ENCODE measurements at places on chromosomes 2 and 18.

DNA sequence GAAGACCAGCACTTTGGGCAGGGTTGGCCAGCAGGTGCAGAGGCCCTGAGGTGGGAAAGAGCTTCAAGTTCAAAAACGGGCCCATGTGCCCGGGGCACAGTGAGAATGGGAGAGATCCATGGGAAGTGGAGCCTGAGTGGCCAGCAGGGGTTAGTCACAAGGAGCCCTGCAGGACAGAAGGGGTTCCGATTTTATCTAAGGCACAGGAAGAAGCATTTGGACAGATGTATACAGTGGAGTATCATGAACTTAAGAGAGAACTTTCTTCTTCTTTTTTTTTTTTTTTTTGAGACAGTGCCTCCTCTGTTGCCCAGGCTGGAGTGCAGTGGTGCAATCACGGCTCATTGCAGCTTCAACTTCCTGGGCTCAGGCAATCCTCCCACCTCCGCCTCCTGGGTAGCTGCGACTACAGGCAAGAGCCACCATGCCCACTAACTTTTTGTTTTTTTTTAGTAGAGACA is 24.0 kb downstream of the WIPF1 start:
- no peak for DNase-seq

DNA sequence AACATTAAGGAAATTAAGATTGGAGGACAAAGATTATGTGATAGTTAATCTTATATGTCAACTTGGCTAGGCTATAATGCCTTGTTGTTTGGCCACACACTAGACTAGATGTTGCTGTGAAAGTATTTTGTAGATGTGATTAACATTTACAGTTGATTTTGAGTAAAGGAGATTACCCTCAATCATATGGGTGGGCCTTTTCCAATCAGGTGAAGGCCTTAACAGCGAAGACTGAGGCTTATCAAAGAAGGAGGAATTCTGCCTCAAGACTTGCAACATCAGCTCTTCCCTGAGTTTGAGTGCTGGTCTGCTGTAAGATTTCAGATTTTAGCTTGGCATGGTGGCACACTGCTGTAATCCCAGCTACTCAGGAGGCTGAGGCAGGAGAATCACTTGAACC is 250.3 kb downstream of the CDH20 start:
- DNase-seq = no peak

DNA sequence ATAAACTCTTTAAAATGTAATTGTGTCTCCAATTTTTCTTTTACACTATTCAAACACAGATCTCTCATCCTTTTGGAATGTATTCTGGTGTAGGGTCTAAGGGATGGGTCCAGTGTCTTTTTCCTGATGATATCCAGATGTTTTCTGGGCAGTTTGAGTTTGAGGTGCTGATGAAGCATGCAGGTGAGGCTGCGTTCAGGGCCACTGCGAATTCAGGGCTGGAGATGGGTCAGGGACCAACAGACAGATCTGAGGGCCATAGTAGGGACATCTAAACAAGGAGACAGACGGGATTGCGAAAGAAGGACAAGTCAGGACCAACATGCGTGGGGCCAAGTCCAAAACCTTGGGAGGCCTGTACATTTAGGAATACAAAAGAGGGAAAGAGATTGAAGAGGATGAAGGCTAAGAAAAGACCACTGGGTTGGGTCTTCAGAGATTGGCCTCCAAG is 70.2 kb downstream of the ACAA2 start:
- no peak for DNase-seq

- no peak for DNase-seq
Observed at GRCh38 chr2:46722142-46722541, 193.5 kb downstream of the MCFD2 start.

- DNase-seq = no peak
Observed at GRCh38 chr2:206287197-206287596, 12.7 kb downstream of the ZDBF2 start.

DNA sequence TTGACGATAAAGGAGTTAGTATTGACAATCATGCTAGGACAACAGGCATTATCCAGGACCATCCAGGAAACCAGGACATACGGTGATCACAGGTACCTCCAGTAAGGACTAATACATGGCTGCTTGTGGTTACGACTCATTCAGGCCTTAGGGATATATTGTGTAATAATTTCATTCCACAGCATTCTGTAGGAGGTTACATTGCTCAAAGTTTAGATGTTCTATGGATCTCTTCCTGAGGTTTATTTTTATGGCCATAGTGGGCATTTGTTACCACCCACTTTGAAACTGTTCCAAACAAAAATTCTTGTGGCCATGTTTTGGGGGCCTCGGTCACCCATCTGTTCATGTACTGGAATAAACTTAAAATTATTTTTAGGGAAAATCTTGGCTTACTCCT is 431.6 kb downstream of the METTL4 start:
- DNase-seq = no peak

DNA sequence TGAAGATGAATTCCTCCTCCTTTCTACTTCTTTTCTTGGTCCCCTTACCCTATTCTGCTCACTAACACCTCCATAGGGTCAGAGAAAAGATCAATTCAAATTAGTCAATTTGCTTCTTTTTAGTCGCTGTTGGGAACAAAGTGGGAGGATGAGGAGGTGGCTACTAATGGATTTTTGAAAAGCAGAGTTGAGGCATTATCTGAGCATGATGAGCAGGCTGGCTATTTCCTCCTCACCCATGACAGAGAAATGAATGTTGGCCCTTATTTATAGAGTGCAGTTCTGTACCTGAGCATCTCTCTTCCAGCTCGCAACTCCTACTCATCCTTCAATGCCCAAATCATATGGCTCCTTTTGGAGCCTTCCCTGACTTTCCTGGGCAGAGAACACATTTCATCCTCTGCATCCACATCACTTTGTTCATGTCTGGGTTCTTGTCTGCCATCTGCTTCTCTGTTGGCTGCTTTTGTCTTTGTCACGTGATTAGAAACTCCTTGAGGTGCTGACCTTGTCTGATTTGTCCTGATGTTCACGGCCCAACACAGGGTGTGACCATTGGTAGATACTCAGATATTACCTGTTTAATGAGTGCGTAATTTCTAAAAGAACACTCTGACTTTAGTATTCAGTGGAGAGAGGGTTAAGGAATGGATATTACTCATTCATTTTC is 45.9 kb downstream of the CYRIA start:
- no peak for DNase-seq

- DNase-seq = no peak
Observed at GRCh38 chr2:85154048-85154753, 21.0 kb downstream of the TCF7L1 start.

DNA sequence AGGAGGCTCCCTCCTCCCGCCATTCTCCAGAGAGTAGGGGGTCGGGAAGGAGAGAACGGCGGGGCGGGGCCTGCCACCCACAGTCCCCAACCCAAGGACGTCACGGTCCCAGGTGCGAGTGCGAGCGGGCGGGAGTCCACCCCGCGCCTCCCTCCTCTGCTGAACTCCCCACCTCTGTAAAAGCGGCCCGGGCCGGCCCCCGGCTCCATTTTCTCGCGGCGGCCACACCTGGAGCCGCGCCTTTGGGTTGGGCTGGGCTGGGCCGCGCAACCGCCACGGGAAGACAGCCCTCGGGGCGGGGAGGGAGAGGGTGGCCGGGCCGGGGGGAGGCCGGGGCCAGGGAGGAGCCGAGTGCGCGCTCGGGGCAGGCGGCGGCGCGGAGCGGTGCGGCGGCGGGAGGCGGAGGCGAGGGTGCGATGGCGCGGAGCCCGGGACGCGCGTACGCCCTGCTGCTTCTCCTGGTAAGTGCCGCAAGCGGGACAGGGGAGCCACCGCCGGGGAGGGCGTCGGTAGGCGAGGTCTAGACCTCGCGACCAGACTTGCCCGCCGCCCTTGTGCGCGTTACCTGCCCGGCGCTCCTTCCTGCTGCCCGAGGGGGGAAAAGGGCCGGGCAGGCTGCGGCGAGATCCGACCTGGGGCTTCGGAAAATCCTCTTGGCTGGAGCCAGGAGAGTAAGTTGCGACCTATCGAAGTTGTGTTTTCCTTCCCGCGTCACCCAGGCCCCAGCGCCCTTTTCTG is at the start of gene DSG2:
Gene DSG2 (plus strand): TSS at position 342 of the 738 bp plus-strand sequence. CDS start 75 bp downstream, at position 417.
- peak; percentile 76 for DNase-seq

GRCh38 chr2:145728511-145728910 is 1208.6 kb upstream of the ZEB2 start:
- DNase-seq = no peak

DNA sequence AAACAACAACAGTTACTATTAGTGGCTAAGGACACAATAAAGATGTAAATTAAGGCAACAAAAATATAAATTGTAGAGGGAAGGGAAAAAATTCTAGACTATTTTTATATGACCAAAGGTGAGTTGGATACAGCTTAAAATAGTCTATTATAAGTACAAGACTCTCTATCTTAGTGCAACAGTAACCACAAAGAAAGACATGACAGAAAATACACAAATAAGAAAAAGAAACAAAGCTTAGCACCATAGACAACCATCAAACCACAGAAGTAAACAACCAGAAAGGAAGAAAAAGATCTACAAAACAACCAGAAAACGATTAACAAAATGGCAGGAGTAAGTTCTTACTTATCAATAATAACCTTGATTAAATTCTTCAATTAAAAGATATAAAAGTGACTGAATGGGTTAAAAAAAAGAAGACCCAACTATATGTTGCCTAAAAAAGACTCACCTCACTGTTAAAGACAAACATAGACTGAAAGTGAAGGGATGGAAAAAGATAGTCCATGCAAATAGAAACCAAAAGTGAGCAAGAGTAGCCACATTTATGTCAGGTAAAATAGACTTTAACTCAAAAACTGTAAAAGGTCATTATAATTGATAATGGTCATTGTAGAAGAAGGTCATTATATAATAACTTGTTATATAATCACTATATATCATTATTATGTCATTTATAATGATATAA is 62.5 kb downstream of the USP40 start:
- DNase-seq = no peak

All from progenitor cell of endocrine pancreas (in vitro differentiated cells).